Stomach (tissue), 19 donors: ENCODE measurements at places on chromosomes 6 and 20. TPM values are rescaled to one million over a fixed set of nuclear protein-coding genes. Genes with fewer than 3 reads are reported as not detected.
A peak's percentile ranks its signal among the peaks of the same experiment; 100 is the strongest.

GRCh38 chr6:43771858-43772680, 2.1 kb downstream of the VEGFA start:
- DNase-seq: peak; percentile 89

DNA sequence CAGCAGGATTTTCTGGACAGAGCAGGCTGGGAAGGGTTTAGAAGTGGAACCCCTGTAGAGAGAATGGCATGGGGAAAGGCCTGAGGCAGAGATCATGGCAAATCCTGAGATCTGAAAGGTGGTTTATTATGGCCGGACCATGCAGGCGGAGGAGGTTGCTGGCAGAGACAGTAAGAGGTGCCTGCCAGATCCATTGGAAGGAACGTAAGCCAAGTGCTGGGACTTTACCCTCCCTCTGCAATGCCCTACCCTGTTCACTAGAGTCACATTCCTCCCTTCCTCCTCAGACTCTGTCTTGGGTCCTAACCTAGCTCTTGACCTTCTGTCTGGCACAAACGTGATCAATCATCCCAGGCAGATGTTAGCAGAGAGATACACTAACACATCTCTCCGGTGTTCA, 66.4 kb upstream of the SLC22A23 start:
- DNase-seq: no peak

DNA sequence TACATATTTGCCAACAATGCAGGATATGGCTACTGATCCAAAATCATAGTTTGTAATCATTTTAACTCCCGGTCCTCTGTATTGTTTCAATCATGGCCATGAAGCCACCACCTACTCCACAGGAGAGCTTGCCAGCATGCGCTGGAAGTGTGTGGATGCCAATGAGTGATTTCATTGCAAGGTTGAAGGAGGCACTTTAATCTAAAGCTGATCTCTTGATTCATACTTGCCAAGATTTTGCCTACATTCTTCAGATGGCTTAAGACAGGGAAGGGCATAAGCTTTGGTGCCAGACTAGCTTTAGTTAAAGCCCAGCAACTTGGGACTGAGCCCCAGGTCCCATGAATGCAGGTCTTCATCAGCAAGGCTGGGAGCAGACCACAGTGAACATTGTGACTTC, 58.8 kb downstream of the TPD52L1 start:
- DNase-seq: peak; percentile 56

DNA sequence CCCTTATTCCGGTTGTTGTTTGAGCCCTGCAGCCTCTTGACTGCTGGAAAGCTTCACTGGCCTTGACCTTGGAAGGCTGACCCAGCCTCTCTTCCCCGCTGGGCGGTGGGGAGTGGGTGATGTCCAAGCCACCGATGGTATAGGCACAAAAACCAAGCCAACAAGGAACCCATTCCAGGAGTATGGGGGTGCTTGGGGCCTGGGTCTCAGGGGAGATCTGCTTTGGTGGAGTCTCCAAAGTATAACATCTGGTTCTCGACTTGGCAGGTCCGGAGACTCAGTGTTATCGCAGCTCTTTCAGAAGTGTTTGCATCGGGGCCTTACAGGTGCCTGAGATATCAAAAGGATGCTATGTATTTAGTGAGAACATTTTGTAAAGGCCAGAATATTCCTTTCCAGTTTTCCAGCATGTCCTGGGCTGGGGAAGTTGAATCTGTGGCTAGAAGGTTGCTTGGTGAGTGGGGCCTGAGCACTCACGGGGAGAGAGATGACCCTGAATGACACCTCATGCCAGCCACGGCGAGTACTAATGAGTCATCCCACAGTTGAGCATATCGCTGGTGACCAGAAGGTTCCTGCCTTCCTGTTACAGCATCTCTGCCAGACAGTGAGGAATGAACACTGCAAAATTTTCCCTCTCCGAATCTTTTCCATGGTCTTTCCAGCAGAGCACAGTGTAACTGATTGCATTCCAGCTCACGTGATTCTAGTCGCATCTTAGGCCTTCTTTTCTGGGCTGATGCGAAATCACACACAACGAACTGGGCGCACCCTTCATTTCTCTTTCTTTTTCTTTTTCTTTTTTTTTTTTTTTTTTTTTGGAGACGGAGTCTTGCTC, 133.9 kb downstream of the ZDHHC14 start:
- DNase-seq: peak; percentile 52

GRCh38 chr6:100613656-100614055, 148.9 kb upstream of the SIM1 start:
- DNase-seq: no peak

GRCh38 chr6:169269180-169270076, 15.8 kb upstream of the THBS2 start:
- peak; percentile 74 for DNase-seq

DNA sequence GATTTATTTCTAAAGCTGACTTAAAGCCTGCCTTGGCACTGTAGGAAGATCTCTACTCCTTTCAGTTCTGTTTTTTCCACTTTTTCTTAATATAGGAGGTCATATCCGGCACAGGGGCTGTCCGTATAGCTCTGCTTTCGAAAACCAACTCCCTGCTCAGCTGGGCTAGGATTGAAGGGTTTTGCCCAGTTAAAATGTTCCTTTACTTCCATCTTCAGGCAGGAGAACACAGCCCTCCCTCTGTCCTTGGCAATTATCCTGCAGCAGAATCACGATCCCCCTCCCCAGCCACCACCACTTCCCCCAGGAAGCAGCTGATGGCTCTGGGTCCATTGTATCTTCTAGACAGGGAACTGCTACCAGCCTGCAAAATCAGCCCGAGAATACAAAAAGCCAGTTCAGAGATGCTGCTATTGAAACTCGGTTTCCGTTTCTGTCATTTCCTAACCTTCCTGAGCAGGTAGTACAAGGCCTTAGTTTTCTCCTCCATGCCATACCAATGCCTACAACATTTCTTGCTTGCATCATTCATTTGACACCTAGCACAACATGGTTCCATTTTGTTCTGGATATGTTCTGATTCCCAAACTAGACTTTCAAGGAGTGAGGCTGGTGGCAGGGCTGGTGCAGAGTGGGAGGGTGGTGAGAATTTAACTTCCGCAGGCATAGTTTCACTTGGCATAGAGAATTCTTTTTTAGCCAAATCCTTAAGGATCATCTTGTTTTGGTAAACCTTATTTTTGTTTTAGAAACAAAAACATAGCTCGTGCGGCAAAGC, 53.9 kb downstream of the FAM50B start:
- DNase-seq: no peak

- no peak for DNase-seq
Observed at GRCh38 chr20:46063151-46063550, 26.6 kb downstream of the NCOA5 start.

DNA sequence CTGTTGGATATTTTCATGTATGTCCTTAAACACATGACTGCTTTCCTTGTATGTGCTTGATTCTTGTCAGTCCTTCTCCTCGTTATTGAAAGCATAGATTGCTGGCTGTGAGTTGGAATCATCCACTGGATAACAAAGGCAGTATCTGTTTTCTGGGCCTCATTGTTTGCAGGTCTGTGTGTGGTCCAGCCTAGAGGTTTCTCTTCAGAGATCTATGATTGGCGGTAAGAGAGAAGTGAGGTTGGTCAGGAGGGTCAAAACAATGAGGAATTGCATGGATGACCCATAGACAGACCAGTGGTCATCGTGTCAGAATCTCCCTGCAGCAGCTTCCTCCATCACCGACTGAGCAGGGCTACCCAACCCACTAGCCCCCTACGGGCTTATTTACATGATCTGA, 915.0 kb downstream of the KIF16B start:
- no peak for DNase-seq

- no peak for DNase-seq
Observed at GRCh38 chr6:47853766-47854165, 71.9 kb downstream of the OPN5 start.

The OPN5 gene
- not detected for total RNA-seq

The PHACTR1 gene
- total RNA-seq: not detected
